ENCODE measurements at places on chromosomes 6 and 20. TPM values are rescaled to one million over a fixed set of nuclear protein-coding genes. Genes with fewer than 3 reads are reported as not detected.

GRCh38 chr6:141464490-141464889, 668.2 kb upstream of the GJE1 start:
- no peak for DNase-seq

- DNase-seq, result no peak
Measured at GRCh38 chr6:25960734-25961133, 1.9 kb upstream of the TRIM38 start.

Gene LY6G6F
- total RNA-seq, result not detected

Gene LPA
- not detected for total RNA-seq

Gene ABHD12
- 21.3 TPM for total RNA-seq

- DNase-seq, result no peak
Measured at GRCh38 chr6:128327890-128328289, 192.5 kb downstream of the PTPRK start.
